ENCODE measurements at places on chromosomes 7 and 10.

DNA sequence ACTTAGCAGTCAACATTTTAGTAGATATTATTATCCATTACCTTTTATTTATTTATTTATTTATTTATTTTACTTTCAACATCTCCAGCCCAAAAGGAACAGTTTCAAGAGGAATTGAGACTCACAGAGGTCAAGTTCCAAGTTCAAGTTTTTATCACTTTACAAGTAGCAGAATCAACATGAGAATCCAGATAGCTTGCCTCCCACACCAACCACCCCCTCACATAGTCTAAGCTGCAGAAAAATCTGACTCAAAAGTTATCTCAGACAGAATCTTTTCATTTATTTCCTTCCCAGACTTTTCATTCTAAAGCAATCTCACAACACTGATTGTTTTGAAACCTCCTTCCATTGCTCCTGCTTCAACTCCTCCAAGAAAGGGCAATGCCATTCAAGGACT, 129.6 kb downstream of the GRM3 start:
- no peaks in the 10 kb centered on the region for H3K27me3 ChIP-seq
- H3K4me1 ChIP-seq = no peaks in the 10 kb centered on the region
- H3K27ac ChIP-seq = no peak overlapping the region
- no peak for DNase-seq
- no peaks in the 10 kb centered on the region for H3K36me3 ChIP-seq

DNA sequence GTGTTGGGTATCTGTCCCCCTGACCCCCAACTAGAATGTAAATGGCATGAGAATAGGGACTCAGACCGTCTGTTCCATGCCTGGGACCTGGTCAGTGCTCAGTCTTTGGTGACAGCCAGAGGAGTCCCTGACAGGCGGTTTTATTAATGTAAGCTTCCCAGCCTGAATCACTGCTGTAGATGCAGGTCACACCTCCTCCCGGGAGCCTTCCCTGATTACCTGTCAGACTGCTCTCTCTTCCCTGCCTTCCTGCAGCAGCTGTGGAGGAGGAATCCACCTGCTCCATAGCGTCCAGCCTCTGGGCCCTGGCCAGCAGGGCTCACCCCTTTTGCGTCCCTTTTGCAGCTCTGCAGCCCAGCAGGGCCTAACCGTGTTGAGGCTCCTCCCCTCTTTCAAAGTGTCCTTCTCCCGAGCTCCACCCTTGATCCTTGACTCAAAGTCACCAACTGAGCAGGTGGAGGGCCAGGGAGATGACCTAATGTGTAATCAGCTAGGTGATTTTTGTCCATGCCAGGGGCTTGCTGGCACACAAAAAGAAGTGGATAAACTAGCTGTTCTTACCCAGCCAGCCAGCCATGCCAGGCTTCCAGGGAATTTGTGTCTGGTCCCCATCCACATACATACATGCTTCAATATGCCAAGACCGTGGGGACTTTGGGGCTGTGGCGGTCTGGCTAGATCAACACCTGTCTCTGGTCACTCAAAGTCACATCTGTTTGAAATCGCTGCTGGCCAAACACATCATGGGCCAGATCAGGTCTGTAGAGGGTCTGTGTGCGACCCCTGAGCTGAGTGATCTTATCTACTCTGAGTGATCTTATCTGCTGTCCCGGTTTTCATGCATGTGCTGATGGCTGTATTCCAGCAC, 195.1 kb downstream of the CCDC3 start:
- no peak overlapping the region for H3K4me3 ChIP-seq
- no peak for DNase-seq
- no peaks in the 10 kb centered on the region for H3K27me3 ChIP-seq
- no peak overlapping the region for H3K27ac ChIP-seq

DNA sequence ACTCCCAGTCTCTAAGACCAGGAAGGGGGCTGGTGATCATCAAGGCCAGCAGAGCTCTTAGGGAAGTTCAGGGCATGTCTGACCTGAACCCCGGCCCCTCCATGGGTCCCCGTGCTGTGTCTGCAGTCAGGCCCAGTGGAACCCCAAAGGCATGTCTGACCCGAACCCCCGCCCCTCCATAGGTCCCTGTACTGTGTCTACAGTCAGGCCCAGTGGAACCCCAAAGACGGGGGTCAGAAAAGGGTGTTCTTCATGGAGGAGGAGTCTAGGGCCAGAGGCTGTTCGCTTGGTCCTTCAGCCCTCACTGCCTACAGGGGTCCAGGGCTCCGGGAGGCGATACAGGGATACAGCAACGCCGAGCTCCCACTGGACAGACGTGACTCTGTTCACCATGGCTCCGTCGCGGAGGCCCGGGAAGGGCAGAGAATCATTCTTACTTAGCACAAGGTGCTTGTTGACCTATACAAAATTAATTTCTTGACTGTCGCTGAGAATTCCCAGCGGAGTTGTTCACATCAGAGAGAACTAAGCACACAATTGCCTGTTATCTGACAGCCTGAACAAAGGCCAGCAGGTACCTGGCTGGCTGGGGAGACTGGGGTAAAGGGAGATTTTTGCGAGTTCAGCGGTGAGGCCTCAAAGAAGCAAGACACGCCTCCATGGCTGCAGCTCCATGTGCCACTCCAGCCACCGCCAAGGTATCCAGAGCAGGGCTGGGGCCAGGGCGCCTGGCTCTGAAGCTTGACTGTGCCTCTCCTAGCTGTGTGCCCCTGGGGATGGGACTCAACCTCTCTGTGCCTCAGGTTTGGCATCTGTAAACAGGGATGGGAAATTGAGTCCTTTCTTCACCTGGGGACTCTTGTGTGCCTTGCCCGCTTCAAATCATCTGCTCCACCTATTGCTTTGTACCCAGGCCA, 26.8 kb downstream of the EN2 start:
- H3K4me1 ChIP-seq = peaks cover 10% of the 10 kb centered on the region
- H3K27me3 ChIP-seq = no peaks in the 10 kb centered on the region
- H3K27ac ChIP-seq = no peak overlapping the region
- H3K36me3 ChIP-seq = no peaks in the 10 kb centered on the region
- no peak for DNase-seq

- peak overlapping the region; percentile 70 for H3K4me3 ChIP-seq
- H3K4me1 ChIP-seq = peaks cover 5% of the 10 kb centered on the region
- H3K27me3 ChIP-seq = no peaks in the 10 kb centered on the region
- no peak for DNase-seq
- H3K36me3 ChIP-seq = no peaks in the 10 kb centered on the region
These were observed 12.5 kb upstream of the EBLN1 start for GRCh38 chr10:22230158-22230833.

GRCh38 chr7:126768836-126769235, 483.9 kb downstream of the GRM8 start:
- H3K36me3 ChIP-seq = no peaks in the 10 kb centered on the region
- no peak overlapping the region for H3K27ac ChIP-seq
- DNase-seq = no peak
- H3K27me3 ChIP-seq = no peaks in the 10 kb centered on the region
- no peak overlapping the region for H3K4me3 ChIP-seq
- no peaks in the 10 kb centered on the region for H3K4me1 ChIP-seq

DNA sequence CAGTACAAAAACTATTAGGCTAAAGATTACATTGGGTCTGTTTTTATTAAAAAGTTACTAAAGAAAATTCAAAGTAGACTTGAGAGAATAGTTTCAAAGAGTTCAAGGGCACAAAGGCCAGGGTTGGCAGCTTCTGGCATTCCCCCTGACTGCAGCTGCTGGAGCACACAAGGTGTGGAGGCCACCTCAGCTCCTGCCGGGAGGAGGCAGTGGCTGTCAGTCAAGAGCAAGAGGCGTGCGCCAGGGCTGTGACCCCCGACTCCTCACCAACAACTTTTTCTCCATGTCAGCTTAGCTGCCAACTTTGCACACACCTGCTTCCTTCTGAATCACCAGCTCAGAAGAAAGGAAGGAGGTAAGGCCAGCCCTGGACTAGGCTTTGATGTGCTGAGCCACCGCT, 144.6 kb upstream of the PLXNA4 start:
- H3K36me3 ChIP-seq = no peaks in the 10 kb centered on the region
- H3K4me3 ChIP-seq = no peak overlapping the region
- H3K27me3 ChIP-seq = no peaks in the 10 kb centered on the region
- H3K27ac ChIP-seq = no peak overlapping the region
- no peak for DNase-seq
- H3K4me1 ChIP-seq = no peaks in the 10 kb centered on the region

DNA sequence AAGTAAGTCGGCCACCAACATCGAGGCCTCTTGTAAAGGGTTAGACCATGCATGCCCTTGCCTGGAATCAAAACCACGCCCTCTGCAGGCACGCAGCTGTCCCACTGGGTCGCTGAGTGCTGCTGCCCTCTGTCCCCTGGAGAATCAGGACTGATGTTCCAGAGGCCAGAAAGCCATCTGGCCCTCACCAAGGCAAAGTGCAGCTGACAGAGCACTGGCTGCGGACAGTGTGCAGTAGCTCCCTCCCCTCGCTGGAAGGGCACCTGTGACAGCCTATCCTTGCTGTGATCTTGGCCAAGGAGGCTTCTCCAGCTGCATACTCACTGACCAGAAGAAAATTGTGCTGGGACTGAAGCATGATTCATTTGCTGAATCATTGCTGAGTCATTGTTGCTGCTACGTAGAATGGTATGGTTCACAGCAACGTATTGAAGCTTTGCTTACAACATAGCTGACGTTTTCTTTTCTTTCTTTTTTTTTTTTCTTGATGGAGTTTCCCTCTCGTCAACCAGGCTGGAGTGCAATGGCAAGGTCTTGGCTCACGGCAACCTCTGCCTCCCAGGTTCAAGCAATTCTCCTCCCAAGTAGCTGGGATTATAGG, 30.4 kb downstream of the DDC start:
- DNase-seq = no peak
- H3K27me3 ChIP-seq = no peaks in the 10 kb centered on the region
- no peaks in the 10 kb centered on the region for H3K4me1 ChIP-seq
- H3K36me3 ChIP-seq = no peaks in the 10 kb centered on the region
- H3K27ac ChIP-seq = no peak overlapping the region
- H3K4me3 ChIP-seq = no peak overlapping the region

- H3K36me3 ChIP-seq = no peaks in the 10 kb centered on the region
- H3K4me1 ChIP-seq = no peaks in the 10 kb centered on the region
- H3K4me3 ChIP-seq = no peak overlapping the region
- H3K27me3 ChIP-seq = no peaks in the 10 kb centered on the region
These were observed 9.9 kb downstream of the FAM131B start for GRCh38 chr7:143352531-143353002.

- peaks cover 1% of the 10 kb centered on the region for H3K36me3 ChIP-seq
- no peak overlapping the region for H3K4me3 ChIP-seq
- no peak for DNase-seq
These were observed 861 bp upstream of the LIMK1 start for GRCh38 chr7:74082770-74083116.

DNA sequence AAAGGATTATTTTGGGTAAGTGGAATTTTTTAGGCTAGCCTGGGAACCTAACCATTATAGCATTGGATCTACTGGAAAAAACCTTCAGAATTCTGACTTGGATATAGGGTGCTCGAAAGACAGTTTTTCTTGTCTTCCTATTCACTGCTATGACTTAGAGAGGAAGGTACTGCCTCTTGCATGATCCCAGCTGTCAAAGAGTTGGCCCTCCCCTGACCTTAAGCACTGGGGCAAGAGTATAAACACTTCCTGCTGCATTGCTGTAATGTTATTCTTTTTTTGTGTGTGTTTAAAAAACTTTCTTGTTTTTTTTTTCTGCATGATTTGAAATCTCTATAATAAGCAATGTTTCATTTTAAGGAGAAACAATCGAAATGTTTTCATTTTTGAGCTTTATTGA, 113.0 kb downstream of the LRMDA start:
- H3K27me3 ChIP-seq = no peaks in the 10 kb centered on the region
- H3K27ac ChIP-seq = no peak overlapping the region
- DNase-seq = no peak
- H3K36me3 ChIP-seq = no peaks in the 10 kb centered on the region

DNA sequence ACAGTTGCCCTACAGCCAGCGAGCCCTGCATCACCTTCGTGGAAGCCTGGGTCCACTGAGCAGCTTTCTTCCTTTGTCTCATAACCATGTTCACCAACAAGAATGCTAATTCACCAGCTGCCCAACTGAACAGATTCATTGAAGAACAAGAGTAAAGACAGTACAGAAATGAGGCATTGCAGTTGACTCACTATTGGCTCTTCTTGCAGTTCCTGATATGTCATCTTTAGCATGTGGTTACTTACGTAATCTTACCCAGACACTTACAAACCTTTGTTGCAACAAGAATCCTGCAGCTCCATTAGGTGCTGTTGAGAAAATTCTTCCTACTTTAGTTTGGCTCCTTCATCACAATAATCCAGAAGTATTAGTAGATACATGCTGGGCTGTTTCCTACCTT, 174.0 kb upstream of the TPK1 start:
- no peaks in the 10 kb centered on the region for H3K4me1 ChIP-seq
- no peak for DNase-seq
- no peaks in the 10 kb centered on the region for H3K36me3 ChIP-seq
- H3K4me3 ChIP-seq = no peak overlapping the region
- no peak overlapping the region for H3K27ac ChIP-seq

DNA sequence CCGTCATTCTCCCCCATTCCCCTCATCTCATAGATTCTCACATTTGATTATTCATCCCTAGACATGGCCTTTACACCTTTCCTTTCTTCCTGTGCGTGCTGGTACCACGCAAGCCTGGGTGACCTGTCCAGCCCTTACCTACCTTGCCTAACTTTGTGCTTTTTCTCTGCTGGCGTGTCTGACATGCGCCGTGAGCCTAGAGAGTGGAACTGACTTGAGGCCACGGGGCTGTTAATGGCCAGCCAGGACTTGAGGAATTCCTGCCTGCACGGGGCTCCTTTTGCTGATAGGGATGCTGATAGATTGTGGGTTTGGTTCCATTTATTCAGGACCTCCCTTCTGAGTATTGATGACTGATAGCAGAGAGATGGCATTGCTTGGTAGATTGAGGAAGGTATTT, 134.2 kb downstream of the DOCK1 start:
- peaks cover 53% of the 10 kb centered on the region for H3K36me3 ChIP-seq
- H3K4me1 ChIP-seq = no peaks in the 10 kb centered on the region
- H3K4me3 ChIP-seq = no peak overlapping the region

GRCh38 chr10:129956876-129957673, 7.0 kb downstream of the EBF3 start:
- DNase-seq = no peak
- H3K4me3 ChIP-seq = no peak overlapping the region
- H3K36me3 ChIP-seq = no peaks in the 10 kb centered on the region
- H3K27ac ChIP-seq = no peak overlapping the region
- peaks cover 9% of the 10 kb centered on the region for H3K27me3 ChIP-seq

DNA sequence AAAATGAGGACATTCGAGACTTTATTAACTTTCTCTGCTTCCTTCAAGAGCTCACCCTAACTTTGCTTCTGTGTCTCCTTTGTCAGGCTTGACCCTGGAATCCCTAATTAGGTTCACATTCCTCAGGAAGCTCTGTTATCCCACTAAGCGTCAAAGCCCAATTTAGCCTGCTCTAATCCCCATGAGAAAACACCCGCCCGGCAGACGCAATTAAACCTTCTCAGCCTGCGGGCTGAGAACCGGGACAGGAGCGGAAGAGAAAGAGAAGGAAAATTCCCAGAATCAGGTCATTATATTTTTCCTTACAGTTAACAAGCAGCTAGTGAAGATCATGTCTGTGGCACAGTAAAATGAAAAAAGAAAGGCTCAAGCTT, 93.0 kb downstream of the TNS3 start:
- no peaks in the 10 kb centered on the region for H3K27me3 ChIP-seq
- no peaks in the 10 kb centered on the region for H3K36me3 ChIP-seq
- DNase-seq = no peak
- H3K27ac ChIP-seq = no peak overlapping the region
- H3K4me1 ChIP-seq = peaks cover 2% of the 10 kb centered on the region
- no peak overlapping the region for H3K4me3 ChIP-seq

GRCh38 chr10:74586088-74586585, 240.3 kb upstream of the KAT6B start:
- H3K4me1 ChIP-seq = peaks cover 59% of the 10 kb centered on the region
- no peak for DNase-seq
- H3K4me3 ChIP-seq = no peak overlapping the region
- no peaks in the 10 kb centered on the region for H3K36me3 ChIP-seq

GRCh38 chr10:94274142-94274787, 88.5 kb downstream of the NOC3L start:
- H3K27me3 ChIP-seq = no peaks in the 10 kb centered on the region
- no peak overlapping the region for H3K4me3 ChIP-seq
- no peaks in the 10 kb centered on the region for H3K4me1 ChIP-seq
- no peak for DNase-seq
